ENCODE measurements at places on chromosomes 7 and 10.

GRCh38 chr10:12432402-12433189, 83.2 kb downstream of the CAMK1D start:
- no peak for DNase-seq

GRCh38 chr10:72274213-72274729, 547 bp downstream of the DDIT4 start:
- DNase-seq = no peak

DNA sequence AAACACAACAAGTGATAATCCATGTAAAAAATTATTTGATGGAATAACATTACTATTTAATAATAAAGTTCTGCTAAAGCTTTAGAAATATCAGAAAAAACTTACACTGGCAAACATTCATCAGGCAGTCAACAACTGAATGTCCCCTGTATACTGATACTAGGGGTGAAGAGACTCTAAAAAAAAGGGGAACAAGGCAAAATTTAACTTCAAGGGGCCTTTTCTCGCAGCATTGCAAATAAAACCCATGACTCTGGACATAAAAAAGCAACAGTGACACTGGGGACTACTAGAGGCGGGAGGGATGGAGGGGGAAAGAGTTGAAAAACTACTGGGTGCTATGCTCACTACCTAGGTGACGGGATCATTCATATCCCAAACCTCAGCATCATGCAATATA, 5.8 kb upstream of the IFRD1 start:
- peak; percentile 52 for DNase-seq

DNA sequence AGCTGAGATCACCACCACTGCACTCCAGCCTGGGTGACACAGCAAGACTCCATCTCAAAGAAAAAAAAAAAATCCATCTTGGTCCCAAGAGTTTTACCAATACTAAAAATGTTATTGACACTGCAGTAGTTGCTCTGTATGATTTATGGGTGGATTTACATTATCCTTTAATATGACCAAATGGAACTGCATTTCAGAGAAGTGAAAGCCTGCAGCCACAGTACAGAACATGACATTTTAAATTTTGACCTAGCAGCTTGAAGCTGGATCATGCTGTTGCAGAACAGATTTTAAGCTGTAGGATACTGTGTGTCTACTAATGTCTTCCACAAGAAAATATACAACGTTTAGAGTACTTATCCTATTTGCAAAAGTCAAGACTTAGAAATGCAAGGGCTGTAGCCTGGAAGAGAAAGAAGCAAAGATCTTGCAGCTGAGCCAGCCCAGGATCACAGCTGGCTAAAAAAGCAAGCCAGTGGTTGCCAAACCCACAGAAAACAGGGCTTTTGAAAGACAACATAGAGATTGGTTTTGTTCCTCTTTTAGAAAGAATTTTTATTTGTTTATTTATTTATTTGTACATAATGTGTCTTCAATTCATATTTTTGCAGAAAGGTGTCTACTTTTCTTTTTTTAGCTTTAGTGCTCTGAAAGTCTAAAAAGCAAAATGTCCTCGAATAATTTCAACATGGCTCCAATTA, 55.2 kb upstream of the WNT16 start:
- DNase-seq = no peak

- no peak for DNase-seq
Measured at GRCh38 chr10:48670978-48671913, 13.4 kb upstream of the WDFY4 start.

DNA sequence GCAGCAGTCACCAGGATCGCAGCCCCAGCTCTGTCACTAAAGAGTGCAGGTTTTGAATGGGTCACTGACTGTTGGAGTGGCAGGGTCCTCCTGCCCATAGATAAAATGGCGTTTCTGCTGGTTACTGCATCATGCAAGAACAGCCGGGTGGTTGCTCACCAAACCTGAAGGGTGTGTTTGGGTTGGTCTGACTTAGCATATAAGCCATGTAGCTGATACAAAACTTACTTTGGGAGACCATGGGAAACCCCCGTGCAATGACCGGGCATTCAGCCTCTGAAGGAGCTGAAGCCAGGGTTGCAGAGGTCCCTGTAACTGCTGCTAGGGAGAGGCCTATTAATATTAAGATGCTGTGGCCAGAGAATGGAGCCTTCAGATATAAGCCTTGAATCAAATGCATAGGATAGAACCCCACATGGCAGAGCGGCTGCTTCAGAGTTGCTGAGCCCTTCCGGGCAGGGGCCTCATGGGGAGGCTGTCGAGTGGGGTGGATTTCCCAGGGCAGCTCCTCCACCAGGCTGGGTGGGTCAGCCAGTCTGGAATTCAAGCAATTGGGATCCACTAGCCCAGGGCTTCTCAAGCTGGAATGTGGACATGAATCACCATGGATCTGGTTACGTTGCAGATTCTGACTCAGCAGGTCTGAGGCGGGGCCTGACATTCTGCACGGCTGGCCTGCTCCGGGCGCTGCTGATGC, 70.9 kb upstream of the CTBP2 start:
- DNase-seq = no peak

DNA sequence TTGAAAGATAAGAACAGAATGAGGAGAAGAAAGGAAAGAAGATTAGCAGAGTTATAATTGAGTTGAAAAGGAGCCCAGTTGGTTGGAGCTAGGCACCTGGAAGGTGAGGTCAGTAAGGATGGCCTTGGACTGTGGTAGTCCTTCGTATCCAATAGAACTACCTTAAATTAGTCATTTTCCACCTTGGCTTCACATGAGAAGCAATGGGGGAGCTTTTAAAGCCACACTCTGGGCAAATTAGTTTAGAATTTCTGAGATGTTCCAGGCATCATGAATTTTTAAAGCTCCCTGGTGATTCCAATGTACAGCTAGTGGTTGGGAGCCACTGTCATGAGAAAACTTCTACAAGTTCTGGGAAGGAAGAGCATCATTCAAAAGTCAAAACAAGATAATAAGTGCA, 27.3 kb upstream of the CYP3A5 start:
- DNase-seq = no peak

DNA sequence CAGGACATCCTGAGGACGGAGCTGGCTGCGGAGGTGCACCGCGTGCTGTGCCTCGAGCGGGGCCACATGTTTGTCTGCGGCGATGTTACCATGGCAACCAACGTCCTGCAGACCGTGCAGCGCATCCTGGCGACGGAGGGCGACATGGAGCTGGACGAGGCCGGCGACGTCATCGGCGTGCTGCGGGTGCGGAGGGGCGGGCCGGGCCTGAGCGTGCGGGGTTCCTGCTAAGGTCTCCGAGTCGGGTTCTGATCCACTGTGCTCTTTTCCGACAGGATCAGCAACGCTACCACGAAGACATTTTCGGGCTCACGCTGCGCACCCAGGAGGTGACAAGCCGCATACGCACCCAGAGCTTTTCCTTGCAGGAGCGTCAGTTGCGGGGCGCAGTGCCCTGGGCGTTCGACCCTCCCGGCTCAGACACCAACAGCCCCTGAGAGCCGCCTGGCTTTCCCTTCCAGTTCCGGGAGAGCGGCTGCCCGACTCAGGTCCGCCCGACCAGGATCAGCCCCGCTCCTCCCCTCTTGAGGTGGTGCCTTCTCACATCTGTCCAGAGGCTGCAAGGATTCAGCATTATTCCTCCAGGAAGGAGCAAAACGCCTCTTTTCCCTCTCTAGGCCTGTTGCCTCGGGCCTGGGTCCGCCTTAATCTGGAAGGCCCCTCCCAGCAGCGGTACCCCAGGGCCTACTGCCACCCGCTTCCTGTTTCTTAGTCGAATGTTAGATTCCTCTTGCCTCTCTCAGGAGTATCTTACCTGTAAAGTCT, 10.4 kb downstream of the ATG9B start:
- peak; percentile 60 for DNase-seq

- peak; percentile 36 for DNase-seq
Measured at GRCh38 chr10:63219749-63220148, 86.6 kb downstream of the NRBF2 start.

GRCh38 chr7:137354396-137354795, 10.9 kb upstream of the PTN start:
- DNase-seq = no peak

- peak; percentile 72 for DNase-seq
Measured at GRCh38 chr7:128407751-128408708, 1.8 kb downstream of the IMPDH1 start.

Measured in NB4 (cell line).